ENCODE measurements at places on chromosomes 6 and 20.

DNA sequence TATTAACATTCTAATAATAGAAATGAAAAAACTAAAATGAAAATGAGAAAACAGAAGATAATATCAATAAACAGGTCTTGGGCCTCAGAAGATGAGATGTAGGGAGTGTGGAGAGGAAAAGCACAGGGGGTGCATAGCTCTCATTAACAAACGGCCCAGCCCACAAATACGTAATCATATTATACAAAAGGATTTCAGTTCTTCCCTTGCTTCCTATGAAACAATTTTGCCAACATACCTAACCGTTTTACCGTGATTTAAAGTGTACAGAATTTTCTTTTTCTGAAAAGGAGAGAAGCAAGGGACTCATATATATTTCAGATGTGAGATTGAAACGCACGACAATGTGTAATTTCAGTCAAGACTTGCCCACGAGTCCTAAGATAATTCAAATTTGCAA lies 136.0 kb downstream of the HFE start:
- DNase-seq = peak; percentile 73

DNA sequence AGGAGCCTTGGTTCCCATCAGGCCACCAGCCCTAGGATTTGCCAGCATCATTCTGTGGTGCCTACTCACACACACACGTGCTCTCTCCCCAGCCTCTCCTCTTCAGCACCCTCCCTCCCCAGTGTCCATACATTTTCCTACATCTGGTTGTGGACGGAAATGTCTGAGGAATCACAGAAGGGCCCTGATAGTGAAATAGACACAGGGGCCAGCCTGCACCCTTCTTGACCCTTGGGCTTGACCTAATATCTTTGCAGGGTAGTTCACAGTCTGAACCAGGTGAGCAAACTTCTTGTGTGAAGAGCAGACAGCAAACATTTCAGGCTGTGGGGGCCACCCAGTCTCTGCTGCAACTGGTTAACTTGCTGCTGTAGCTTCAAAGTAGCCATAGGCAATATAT lies 108.5 kb upstream of the NXT1 start:
- DNase-seq = no peak

GRCh38 chr20:37265152-37265551 lies 3.5 kb upstream of the GHRH start:
- peak; percentile 80 for DNase-seq

GRCh38 chr20:25195962-25196785 lies 662 bp downstream of the ENTPD6 start:
- no peak for DNase-seq

GRCh38 chr20:39670988-39671387 lies 708.8 kb downstream of the DHX35 start:
- no peak for DNase-seq

DNA sequence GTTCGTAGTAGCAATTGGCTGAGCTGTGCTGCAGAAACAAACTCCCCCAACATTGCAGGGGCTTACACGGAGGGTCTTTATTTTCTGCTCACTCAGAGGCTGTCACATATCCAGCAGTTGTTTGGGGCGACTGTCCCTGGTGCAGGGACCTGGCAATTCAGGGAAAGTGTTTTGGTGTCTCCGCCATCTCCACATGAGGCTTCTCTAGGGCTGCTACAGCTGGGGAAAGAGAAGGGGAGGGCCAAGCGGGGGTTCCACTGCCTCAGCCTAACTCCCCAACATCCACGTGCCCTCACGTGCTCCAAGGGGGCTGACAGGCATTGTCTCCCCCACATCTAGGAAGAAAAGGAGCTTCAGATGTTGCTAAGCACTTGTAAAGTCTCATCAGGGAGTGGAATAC lies 61.3 kb upstream of the NXT1 start:
- DNase-seq = no peak

DNA sequence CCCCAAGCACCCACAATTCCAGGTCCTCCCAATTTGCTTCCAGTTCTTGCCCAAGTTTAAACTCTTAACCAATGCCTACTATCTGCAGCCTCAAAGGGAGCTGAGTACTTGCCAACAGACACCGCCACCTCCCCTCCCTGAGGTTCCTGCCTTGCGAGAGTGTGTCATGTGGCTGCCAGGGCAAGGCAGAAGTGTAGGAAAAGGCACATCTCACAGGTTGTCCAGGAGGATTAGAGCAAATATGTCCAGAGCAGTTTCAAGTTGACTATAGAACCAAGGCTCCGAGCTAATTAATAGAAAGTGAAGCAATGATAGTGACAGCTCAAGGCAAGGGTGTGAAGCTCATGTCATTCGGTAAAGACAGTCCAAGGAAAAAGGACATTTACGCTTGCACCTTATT lies 127.8 kb downstream of the ATXN1 start:
- DNase-seq = no peak

DNA sequence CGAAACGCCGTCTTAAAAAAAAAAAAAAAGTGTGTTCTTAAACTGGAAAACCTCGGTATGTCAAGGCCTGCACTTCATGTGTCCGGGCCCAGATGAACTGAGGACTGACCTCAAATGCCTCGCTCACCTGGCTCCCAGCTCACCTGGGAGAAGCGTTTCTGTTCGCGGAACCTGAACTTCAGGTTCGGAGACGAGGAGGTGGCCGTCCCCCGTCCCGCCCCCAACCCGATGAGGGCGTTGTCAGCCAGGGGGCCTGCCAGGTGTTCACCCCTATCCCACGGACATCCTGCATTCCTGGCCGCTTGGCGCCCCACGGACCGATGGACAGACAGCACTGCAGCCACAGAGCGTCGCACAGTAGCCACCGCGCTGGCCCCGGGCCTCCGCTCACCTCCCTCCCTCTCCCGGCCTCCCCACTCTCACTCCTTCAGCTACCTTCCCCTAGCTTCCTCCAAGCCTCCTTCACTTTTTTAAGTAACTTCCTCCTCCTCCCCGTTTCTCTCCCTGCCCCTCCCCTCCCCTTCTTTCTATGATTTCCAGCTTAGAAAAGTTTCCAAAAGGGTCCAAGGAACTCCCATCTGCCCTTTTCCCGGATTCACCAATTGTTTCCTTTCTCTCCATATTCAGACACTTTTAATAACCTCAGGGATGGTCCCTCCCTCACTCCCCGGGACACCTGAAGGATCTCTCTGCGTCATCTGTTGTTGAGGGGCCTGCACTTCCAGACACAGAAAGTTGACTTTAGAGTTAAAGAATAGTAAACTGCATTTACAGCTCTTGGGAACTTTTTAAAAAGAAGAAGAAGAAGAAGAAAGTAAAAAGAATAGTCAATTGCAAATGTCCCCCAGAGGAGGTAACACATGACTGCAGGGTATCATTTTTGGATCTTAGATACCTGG lies 22.7 kb upstream of the MCM3 start:
- DNase-seq = peak; percentile 27

DNA sequence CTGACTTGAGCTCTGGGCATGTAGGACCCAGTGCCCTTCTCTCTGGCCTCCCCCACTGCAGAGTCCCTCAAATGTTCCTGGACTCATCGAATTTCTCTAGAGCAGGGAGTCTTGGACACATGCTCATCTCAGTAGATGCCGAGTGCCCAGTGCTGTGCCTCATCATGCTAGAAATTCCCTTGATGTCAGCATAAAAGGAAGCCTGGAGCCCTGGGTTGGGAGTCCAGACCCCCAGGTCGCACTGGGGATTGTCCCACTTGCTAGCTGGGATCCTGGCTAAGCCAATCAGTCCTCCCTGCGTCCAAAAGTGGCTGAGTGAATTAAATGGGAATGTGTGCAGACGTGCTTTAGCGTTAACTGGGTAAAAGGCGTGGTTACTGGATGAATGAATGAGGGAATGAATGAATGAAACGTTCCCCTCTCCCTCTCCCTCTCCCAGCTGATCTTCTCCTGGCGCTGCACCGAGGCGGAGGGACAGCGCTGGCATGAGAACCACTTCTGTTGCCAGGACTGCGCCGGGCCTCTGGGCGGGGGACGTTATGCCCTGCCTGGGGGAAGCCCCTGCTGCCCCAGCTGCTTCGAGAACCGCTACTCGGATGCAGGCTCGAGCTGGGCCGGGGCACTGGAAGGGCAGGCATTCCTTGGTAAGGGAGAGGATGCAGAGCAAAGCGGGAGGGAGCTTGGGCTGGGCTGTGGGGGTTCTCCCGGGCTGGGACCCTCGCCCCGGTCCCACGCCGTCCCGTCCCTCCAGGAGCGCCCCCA lies 1.6 kb upstream of the TOMM6 start:
- DNase-seq = no peak

- DNase-seq = no peak
Measured at GRCh38 chr6:20309186-20309585, 92.5 kb upstream of the E2F3 start.

DNA sequence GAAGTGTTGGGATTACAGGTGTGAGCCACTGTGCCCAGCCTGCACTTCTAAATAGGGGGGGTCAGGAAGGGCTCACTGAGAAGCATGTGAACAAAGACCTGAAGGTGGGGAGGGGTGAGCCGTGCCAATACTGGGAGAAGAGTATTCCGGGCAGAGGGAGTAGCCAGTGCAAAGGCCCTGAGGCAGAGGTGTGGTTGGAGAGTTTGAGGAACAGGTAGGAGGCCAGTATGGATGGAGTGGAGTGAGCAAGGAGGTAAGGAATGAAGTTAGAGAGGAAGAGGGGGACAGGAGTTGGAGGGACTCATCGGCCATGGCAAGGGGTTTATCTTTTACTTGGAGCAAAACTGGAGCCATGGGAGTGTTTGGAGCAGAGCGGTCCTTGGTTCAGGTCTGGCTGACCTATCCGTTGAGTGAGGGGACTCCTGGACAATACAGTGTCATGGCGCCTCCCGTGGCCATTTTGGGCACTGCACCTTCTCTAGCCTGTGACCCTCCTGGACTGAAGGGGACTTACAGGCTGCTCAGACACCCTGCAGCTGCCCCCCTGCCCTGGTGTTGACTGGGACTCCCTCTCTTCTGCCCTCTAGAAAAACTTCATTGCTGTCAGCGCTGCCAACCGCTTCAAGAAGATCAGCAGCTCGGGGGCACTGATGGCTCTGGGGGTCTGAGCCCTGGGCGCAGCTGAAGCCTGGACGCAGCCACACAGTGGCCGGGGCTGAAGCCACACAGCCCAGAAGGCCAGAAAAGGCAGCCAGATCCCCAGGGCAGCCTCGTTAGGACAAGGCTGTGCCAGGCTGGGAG lies 12.1 kb downstream of the FOXS1 start:
- peak; percentile 80 for DNase-seq

DNA sequence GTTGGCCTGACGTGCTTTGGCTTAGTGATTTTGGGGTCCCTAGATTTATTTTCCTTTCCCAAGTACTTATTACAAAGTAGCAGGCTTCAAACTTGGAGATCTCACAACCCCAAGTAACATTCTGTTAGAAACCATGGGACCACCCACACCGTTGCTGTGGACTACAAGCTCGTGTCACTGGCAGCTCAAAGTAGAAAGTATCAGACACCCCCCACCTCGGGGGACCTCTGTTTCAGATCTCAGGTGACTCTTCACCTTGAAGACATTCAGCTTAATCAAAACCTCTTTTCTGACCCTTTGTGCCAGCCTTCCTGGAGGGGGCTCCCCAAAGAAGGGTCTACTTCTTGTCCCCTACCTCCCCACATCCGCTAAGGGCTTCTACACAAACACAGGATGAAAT lies 15.7 kb upstream of the MYT1 start:
- DNase-seq = no peak

DNA sequence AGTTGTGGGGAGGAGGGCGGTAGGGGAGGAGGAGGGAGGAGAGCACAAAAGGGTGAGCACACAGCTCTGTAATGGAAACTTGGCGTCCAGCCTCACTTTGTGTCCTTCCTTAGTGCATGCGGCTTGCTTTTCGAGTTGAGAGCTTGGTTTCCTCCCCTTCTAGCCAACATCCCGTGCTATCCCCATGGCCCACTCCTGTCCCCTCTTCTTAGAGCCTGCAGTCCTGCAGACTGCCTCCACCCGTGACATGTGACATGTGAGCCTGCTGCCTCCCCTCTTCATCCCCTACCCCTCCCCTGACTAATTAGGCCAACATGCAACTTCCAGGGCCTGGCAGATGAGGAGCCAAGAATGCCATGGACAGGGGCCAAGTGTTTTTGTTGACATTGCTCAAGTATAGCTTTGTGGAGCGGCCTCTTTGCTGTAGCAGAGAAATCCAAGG lies 63.2 kb downstream of the SLC24A3 start:
- no peak for DNase-seq

- no peak for DNase-seq
Measured at GRCh38 chr20:40073535-40074111, 615.4 kb downstream of the MAFB start.

DNA sequence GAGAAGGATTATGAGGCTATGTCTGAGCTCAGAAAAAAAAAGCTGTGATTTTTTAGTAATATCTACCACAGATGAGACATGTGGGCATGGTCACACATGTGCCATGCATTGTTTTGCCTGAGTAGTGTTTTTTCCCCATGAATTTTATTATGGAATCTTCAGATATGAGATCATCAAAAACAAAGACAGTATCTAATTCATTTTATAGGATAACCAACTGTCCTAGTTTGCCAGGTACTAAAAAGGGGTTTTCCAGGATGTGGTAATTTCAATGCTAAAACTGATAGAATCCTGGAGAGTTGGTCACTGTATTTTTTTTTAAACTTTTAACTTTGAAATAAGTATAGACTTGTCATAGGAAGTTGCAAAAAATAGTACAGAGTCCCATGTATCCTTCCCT lies 127.4 kb upstream of the MAP3K7 start:
- no peak for DNase-seq

DNA sequence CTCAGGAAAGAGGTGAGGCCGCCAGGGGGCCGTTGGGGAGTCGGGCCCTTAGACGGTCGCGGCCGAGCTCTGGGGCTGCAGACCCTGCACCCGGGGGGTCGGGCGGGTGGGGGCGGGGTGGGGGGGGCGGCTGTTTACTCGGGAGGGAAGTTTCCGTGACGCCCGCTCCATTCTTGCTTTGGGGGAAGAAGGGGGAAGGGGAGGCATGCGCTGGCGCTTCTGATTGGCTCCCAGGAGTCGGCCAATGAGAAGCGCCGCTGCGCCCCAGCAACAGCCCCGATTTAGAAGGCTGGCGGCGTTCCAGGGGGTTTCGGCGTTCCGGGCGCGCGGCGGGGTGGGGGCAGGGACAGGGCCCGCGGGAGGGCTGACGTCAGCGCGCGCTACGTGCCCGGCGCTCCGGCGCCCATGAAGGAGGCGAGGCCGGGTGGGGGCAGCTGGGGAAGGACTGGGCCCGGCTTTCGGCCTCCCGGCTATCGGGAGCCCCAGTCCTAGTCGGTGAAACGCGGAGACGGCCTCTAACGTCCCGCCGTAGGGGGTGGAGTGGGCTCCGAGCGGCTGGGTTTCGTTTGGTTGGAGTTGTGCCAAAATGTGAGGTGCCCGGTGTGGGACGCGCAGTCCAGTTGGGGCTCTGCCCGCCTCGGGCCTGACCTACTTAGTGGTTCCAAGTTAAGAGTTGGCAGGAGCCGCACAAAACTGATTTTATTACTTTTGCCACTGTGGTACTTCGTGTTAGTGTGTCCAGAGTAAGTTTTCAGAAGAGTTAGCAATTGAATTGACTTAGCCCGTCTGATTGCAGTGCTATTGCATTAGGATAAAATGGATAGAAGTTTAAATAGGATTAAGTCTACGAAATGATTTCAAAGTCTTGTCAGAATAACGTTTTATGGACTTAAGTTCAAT lies 1.1 kb downstream of the PNRC1 start:
- DNase-seq = peak; percentile 99

- DNase-seq = peak; percentile 18
Measured at GRCh38 chr6:125546841-125547251, 202.6 kb upstream of the HEY2 start.

All from hematopoietic multipotent progenitor cell treated with erythropoietin and hydrocortisone succinate and interleukin-3 and kit ligand, for 4 days (in vitro differentiated cells).